ENCODE measurements at places on chromosomes 5 and 9.
A peak's percentile ranks its signal among the peaks of the same experiment; 100 is the strongest.

DNA sequence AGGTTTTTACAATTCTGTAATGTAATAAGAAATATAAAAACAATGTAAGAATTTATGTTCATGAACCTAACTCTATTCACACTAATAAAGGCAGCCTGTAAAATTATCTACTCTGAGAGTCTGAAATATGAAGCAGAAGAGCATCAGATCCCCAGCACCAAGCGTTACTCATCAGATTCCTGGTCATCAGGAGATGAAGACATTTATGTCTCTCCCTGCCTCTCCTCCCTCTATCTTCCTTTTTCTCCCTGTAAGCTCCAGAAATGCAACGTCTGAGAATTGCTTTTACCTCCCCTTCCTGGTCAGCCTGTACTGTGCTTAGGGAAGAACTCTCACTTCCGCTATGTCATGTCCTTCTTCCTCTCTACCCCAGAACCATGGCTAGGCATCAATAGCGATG lies 114.4 kb upstream of the SLIT3 start:
- no peak for DNase-seq

GRCh38 chr5:143676802-143677201 lies 135.2 kb upstream of the HMHB1 start:
- DNase-seq = no peak

- no peak for DNase-seq
These were observed 55.2 kb downstream of the PSMB7 start for GRCh38 chr9:124359855-124360678.

GRCh38 chr9:95341293-95341962 lies 23.9 kb upstream of the FANCC start:
- DNase-seq = no peak

- no peak for DNase-seq
These were observed 1.0 kb downstream of the ADAMTS19 start for GRCh38 chr5:129460936-129461710.

DNA sequence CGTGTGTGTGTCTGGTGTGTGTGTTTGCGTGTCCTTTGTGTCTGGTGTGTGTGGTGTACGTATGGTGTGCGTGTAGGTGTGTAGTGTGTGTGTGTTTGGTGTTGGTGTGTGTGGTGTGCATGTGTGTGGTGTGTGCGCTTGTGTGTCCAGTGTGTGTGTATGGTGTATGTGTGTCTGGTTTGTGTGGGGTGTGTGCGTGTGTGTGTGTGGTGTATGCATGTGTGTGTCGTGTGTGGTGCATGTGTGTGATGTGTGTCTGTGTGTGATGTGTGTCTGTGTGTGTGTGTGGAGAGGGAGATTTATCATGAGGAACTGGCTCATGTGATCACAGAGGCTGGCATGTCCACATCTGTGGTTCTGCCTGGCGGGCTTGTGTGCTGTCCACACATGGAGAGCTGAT lies 71.7 kb downstream of the CACNA1B start:
- DNase-seq = no peak

DNA sequence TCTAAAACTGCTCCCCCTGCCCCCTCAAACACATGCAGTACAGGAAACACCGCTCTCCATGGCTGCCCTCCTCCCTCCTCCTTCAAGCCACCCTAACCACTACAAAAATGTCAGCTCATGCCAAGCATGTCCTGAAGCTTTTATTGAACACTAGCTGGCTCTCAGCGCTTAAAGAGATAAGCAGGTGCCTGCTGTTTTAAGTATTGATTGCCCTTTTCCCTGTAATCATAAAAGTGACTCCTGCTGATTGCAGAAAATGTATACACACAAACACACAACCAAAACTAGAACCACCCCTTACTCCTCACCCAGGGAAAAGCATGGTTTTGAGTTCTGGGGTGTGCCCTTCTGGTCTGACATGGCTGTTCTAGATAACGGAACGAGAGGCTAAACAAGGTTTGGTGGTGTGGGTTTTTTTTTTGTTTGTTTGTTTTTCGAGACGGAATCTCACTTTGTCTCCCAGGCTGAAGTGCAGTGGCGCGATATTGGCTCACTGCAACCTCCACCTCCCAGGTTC lies 3.7 kb upstream of the UCK1 start:
- DNase-seq = peak; percentile 4

DNA sequence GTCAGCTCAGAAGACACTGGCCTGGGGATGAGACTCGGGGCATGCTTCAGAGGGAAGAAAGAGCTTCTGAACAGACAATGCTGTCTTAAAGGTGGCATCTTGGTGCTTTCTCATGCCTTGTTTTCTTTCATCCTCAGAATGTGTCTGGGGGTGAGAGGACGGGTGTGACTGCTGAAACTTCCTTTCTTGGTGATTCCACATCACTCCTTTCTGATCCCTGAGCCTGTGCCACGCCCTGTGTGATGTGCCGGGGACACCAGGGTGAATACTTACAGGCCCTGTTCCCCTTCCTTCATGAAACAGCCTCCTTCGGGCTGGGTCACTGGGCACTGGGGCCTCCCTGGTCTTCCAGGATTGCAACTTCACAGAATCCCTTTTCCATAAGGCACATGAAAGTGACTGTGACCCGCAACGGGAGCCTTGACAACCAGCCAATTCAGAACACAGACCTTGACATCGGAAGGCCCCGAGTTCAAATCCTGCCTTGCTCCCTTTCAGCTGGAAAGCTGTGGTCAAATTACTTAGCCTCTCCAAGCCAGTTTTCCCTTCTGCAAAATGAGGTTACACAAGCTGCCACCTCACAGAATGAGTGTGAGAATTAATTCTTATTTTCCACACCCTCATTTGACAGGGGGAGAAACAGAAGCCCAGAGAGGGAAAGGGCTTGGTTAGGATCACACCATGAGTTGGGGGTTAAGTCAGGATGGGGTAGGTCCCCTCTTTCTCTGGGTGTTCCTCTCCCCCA lies 44.1 kb upstream of the IL17B start:
- DNase-seq = no peak

DNA sequence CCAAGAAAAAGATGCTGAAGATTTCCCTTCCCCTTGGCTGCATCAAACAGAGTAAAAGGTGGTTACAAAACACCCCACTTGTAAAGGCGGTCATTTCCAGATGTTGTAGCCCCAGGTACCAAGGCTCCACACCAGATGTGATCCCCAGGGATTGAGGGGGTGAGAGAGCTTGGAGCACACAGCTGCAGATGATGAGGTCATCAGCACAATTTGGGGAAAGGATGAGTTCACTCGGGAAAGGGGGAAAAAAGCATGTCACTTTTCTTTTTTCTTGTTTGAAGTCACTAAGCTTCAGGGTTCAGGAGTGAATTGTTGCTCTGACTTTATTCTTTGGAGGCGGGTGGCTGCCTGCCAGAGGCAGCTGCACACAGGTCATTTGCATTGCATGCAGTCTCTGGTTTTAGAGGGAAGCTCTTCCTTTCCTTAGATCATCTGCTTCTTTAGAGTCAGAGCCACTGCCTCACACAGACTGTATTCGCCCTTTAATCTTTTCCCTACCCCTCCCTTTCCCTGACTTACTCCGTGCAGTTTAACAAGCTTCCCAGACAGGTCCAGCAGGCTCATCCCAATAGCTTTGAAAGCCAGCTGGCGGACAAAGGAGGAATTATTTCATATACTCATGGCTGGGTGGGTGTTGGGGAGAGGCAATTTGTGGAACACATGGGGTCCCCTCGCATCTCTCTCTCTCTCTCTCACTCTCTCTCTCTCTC lies 409.3 kb upstream of the SLC24A2 start:
- no peak for DNase-seq

- DNase-seq = peak; percentile 33
These were observed 18.2 kb downstream of the S100Z start for GRCh38 chr5:76867827-76868693.

DNA sequence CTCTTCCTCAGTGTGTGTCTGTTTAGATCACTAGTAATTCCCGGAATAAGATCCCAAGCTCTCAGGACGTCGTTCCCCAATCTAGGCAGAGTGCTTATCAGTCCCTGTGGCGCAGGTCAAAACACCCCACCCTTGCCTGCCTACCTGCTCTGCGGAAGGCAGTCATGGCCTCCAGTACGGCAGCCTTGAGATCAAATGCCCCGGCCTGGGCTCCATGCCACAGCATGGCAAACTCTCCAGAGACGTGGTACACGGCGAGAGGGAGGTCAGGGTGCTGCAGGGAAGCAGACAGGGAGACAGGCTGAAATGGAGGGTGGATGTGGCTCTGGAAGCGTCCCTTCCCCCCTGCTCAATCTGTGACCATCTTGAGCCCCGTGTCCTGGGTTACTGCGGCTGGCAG lies 12.0 kb upstream of the HDHD3 start:
- no peak for DNase-seq

DNA sequence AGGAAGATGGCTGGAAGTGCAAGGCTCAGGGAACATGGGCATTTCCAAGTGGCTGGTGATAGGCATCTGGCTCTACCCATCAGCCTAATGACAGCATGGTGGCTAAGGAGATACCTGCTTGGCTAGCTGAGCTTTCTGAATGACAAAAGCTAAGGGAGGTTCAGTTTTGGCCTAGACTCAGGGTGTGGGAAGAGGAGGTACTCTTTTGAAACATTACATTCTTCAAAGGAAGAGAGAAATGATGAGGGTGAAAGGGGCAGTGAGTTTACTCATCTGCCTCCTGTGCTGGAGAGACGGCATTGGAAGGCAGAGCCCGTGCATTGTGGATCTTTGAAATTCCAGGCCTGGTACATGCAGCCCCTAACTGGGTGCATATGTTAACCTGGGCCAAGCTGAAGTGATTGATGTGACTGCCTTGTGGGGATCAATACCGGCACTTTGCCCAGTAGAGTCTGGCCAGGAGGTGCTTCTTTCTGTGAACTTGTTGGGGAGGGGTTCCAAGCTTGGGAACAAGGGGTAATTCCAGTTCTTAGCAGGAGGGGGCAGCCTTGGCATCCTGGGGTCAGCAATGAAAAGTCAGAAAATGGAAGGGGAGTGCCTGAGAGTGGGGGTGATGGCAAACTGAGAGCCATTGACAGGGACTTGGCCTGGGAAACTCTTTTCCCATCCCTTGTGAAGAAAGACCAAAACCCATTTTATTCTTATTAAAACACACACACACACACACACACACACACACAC lies 108.6 kb downstream of the ACER2 start:
- DNase-seq = no peak

GRCh38 chr9:137952976-137953666 lies 75.5 kb downstream of the CACNA1B start:
- DNase-seq = no peak

DNA sequence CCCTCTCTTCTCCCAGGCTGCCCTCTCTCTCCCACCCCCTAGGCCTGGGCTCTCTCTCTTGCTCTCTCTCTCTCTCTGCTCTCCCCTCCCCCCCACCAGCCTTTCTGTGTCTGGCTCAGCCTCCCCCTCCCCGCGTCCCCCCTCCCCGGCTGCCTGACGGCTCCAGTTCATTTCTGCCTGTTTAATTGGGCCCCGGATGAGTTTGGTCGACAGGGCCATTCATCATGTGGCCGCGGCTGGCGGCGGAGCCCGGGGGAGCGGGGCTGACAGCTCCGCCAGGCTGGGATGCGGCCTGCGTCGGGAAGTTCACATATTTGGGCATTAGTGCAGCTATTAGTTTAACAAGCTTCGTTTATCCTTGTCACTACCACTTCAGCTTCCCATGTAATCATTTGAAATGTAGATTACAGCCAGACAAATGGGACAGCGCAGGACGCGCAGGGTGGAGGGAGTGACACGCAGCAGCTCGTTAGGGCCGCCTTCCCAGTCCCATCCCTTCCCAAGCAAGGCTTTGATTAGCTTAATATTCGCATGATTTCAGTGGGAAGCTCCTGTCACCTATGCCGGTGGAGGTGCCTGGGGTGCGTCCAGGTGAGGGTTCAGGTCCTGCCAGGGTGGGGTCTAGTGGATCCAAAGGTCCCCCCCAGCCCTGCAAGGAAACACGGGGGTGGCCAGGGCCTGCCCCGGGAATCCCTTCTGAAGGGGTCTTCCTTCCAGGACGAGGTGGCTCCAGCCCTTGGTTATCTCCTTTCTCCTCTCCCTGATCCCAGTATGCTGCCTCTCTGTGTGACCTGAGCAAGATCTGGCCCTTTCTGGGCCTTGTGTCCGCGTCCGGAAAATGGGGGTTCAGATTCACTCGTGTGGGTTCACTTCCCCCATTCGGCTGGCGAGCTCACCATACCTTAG lies 214.8 kb downstream of the PAX5 start:
- no peak for DNase-seq

DNA sequence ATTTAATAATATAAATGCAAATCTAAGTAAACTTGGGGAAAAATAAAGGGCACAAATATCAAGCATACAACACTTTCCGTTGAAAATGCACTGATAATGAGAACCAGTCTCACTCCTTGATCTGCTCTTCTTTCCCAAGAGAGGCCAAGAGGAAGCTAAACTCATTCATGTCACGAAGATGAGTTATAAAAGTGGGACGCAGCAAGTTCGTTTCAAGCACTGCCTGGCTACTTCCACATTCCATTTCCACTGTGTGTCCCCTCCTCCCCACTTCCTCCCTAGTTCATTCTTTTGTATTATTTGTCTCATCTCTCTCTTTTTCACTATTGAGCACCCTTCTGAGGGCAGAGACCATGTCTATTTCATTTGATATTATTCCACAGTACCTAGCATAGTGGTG lies 158.1 kb downstream of the SLC24A2 start:
- no peak for DNase-seq

DNA sequence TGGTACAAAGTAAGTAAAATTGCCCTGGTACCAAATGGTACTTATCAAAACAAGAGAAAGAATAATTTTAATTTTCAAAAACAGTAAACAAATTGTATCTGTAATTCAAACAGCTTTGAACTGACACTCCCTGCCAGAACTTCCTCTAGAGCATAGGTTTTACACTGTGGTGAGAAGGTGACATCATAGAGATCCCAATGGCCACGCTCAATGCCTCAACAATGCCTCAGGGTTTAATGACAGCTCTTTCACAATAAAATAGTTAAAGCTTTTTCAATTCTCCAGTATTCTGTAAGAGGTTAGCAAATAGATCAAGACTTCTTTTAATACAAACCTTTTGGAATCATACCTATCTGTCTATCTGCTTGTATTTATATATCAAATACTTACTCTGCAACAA lies 437.1 kb downstream of the PRR16 start:
- no peak for DNase-seq

DNA sequence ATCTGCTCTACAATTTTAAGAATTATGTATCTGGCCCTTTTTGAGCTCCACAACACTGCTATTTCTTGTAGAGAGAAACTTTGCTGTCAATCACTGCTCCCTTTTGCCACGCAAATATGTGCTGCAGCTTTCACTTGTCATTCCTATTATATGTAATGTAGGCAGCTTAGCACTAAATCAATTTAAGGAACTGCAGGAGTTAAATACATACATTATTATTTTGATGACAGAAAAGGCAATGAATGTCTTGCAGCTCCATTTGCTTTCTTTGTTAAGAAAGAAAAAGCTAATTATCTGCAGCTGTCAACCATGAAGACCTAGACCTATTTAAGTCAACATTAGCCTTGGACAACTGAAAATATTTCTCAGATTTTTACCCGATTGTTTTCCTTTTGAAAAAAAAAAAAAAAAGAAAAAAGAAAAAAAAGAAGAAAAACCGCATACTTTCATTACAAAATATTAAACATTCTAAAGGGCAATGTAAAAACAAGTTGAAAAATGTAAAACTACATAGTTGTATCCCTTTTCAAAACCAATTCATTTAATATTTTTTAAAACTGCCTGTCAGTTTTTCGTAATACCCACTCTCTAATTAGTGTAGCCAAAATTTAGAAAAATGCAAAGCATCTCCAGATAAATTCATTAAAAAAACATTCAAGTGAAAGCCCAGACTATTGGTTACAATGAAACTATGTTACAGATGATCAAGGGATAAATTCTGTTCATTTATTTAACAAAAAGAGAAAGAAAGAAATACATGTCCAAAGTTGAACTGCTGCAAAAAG lies 57.2 kb downstream of the RFX3 start:
- DNase-seq = no peak

GRCh38 chr5:172437445-172438318 lies 16.6 kb downstream of the SH3PXD2B start:
- DNase-seq = peak; percentile 3

All from CD4-positive, alpha-beta T cell treated with Interferon gamma for 1 hour (primary cell).